ENCODE measurements at places on chromosomes 11 and 22.

DNA sequence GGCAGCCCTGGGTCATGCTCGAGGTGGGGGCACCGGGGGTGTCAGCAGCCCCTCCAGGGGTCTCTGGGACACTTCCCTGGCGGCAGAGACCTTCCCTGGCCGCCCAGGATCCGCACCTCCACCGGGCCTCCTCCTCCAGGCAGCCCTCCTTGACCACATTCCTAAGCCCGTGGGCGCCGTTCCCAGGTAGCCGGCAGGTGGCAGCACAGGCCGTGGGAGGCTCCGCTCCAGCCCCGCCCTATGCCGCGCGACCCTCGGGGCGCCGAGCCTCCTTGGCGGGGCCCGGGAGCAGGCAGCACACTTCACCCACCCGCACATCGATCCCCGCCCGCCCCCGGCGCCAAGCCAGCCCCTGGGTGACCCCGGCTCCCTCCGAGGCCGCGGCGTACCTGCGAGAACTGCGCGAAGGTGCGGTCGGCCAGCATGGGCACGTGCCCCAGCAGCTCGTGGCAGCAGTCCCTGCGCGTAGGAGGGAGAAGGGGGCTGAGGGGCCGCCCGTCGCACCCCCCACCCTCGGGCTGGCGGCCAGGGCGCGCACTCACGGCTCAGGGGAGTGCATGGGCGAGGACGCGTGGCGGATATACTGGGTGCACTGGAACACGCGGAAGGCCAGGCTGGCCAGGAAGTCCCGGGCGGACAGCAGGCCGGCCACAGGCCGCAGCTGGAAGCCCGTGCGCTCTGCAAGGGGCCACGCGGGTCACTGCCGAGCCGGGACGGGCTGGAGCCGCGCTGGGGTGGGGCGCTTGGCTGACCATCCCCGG, 5.3 kb upstream of the INS start:
- peak; percentile 23 for DNase-seq

DNA sequence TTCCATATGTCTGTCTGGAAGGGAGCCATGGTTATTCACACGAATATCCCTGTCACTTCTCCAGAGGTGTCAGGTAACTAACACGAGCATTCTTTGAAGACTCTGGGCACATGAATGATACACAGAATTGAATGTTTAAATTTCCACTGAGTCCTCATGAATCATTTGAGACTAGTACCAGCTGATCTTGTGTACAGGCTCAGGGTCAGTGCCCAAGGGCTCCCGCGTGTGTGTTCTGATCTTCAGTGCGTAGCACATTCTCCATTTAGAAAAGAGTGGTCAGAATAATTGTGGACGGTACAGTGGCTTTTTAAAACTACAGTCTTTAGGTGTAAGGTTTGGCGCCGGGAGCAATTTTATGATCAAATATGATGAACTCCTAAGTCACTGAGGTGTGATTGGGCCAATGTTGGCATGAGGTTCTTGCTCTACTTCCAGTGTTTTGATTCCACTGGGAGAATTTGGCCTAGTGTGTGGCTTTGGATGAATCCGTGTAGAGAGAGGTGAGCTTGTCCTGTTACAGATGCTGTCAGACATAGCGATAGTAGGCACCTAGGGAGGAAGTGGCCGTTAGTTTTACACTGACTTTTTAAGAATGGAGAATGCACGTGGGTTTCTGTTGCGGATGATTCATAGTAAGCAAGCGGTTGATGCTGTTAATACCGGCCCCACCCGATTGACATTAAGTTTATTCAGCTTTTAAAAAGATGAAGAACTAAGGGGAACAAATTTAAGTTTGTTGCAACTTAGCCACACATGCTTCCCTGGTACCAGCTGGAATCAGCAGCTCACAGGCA, 22.2 kb downstream of the NUP50 start:
- no peak for DNase-seq

- peak; percentile 66 for DNase-seq
Measured at GRCh38 chr11:117426297-117426685, 98.6 kb downstream of the CEP164 start.

- DNase-seq = no peak
Measured at GRCh38 chr11:35292279-35292678, 127.1 kb downstream of the SLC1A2 start.

GRCh38 chr11:133366147-133366546, 166.2 kb downstream of the OPCML start:
- DNase-seq = no peak

GRCh38 chr22:42282252-42282942, 11.9 kb upstream of the TCF20 start:
- DNase-seq = no peak

DNA sequence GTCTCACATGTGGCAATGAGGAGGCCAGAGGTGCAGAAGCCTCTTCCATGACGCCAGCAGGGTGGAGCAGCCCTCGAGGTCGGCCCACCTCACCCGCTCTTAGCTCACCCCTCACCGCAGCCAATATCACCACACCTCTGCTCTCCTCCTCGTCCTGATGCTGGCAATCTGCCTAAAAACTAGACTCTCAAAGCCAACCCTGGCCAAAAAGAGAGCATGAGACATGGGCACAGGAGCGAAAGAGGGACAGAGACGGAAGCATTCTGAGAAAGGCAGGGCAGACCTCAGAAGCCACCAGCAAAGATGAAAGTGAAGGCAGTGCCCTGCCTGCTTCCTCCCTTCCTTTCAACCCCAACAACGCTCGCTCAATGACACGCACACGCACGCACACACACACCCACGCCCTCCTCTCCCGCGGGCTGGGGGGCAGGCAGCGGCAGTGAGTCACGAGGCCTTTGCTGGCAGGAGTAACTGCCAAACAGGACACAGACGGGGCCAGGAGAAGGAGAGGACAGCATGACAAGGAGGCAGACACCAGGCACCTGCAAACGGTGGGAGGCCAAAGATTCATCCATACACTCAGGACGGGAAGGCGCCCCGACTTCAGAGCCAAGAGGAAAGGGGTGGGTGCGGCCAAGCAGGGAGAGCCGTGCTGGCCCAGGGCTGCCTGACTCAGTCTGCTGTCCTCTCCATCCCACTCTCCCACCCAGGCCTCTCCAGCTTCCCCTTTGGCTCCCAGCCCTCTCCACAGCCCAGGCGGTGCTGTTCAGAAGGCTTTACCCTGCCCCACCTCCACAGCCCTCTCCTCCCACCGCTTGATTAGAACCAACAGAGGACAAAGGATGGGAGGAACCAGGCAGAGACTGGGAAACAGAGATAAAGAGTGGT, 11.4 kb downstream of the IGSF9B start:
- DNase-seq = no peak

DNA sequence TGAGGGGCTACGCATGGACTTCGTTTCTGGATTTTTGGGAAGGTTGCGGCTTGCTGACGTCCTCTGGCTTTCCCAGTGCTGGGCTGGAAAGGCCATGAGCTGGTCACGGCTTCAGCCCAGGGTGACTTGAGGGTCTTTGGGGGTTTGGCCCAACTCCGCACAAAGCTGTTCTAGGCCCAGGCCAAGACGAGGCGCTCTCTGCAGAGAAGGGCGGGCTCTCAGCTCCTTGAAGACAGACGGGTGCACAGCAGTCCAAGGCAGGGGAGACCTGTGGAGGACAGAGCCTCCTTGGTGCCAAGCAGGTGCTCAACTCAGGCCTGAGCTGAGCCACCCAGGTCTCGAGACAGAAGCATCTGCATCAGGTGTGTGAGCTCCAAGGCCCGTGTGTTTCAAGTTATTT, 1003.7 kb downstream of the BRD1 start:
- no peak for DNase-seq

GRCh38 chr11:89436071-89436470, 55.1 kb downstream of the NOX4 start:
- peak; percentile 91 for DNase-seq

DNA sequence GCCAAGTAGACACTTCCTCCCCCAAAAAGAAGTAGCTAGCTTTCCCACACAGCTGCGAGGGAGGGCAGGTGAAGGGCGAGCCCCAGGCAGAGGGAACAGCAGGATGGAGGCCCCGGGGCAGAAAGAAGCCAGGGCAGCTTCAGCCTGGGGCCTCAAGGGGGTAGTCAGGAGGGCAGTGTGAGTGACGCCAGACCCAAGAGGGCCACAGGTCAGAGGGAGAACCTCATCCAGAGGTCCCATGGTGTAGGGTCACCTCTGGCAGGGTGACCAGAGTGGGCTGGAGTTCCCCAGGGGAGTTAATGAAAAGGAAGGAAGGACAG, 9.2 kb downstream of the PRR5 start:
- DNase-seq = no peak

DNA sequence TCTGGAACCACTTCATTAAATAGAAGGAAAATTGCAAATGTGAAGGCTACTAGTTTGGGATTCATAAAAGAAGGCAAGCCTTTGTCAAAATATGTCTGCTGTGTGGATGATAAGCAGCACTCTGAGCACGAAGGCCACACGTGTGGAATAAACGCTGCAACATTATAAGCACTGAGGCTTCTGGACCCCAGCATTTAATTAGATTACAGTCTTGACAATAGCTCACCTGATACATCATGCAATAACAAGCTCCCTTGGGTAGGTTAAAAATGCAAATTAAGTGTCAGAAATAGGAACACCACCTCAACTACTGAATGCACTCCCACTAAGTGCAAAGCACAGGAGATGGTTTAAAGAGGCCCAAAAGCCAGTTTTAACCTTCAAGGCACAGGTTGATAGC, 179.3 kb downstream of the LARGE1 start:
- no peak for DNase-seq

- DNase-seq = no peak
Measured at GRCh38 chr11:47518212-47518964, 34.5 kb downstream of the CELF1 start.

DNA sequence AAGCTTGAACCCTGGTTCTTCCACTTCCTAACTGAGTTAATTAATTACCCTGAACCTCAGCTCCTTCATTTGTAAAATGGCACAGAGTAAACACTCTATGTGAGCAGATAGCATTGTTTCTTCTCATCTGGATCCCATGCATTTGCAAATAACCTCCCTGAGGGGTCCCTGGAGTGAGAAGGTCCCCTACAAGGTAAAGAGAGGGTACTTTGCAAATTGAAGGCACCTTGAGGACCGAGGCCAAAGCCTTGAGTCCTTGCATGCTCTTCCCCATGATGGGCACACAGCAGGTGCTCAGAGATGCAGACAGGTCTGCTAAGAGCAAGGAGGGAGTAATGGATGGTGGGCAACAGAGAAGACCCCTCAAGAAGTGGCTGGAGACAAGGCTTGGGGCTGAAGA, 33.2 kb downstream of the OTOG start:
- no peak for DNase-seq

- DNase-seq = no peak
Measured at GRCh38 chr11:86247608-86248007, 3.1 kb downstream of the EED start.

- no peak for DNase-seq
Measured at GRCh38 chr11:8256271-8257002, 7.2 kb downstream of the LMO1 start.

GRCh38 chr11:69398529-69399492, 82.7 kb upstream of the LINC01488 start:
- DNase-seq = peak; percentile 21

All from choroid plexus epithelial cell (primary cell).